Pancreas (tissue), 10 donors: ENCODE measurements at places on chromosomes 11 and 22.
A peak's percentile ranks its signal among the peaks of the same experiment; 100 is the strongest.

GRCh38 chr11:100830274-100830673 lies 143.2 kb downstream of the ARHGAP42 start:
- H3K4me3 ChIP-seq = no peak overlapping the region
- no peaks in the 10 kb centered on the region for H3K4me1 ChIP-seq
- no peak overlapping the region for H3K27ac ChIP-seq
- H3K27me3 ChIP-seq = no peaks in the 10 kb centered on the region
- no peaks in the 10 kb centered on the region for H3K36me3 ChIP-seq
- DNase-seq = no peak

DNA sequence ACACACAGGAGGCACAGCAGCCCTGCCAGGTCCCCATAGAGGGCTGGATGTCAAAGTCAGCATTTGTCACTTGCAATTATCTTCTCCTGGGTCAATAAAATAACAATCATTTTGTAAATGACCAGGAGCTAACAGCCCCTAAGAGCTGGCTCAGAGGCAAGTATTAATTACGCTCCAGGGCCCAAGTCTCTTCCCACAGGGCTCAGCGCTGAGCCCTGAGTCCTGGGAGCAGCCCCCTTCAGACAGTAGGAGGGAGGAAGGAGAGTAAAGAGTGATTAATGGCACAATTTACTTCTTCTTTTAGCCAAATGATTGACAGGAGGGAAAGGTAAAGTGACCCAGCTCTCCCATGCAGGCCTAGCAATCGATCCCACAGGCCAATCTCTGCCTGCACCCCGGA lies 99.0 kb upstream of the DRD2 start:
- no peaks in the 10 kb centered on the region for H3K27me3 ChIP-seq
- no peaks in the 10 kb centered on the region for H3K36me3 ChIP-seq
- H3K4me1 ChIP-seq = no peaks in the 10 kb centered on the region
- DNase-seq = no peak
- no peak overlapping the region for H3K4me3 ChIP-seq

DNA sequence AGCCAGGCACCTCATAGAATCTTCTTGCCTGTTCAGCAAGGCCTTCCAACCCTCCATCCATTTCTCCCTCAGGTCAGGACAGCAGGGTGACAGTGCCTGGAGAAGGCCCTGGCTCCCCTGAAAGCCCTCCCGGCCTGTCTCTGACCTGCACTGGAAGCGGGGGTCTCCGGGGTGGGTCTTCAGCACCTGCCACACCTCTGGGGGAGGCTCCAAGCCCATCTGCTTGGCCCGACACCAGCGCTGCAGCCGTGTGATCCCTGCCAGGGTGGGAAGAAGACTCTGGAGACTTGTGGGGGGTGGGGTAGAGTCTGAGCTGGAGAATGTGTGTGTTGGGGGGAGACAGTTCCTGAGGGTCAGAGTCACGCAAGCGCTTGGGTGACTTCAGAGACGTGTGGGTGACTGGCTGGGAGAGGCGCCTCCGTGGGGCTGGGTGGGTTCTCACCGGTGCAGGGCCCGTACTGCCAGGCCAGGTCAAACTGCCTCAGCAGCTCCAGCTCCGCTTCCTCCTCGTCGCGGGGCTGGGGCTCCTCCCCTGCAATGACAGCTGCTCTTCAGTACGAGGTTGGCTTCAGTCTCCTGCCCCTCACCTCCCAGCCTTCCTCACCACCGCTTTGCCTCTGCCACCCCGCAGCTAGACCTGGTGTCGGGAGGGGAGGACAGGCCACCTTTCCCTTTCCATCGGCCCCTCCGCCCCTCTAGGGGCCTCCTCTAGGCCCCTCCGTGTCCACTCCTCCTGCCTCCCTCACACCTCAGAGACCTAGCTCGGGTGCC lies 615 bp downstream of the POLD4 start:
- peak overlapping the region; percentile 72 for H3K4me3 ChIP-seq
- peak; percentile 59 for DNase-seq
- peaks cover 13% of the 10 kb centered on the region for H3K4me1 ChIP-seq
- H3K27ac ChIP-seq = peak overlapping the region; percentile 97
- H3K27me3 ChIP-seq = no peaks in the 10 kb centered on the region

- no peak for DNase-seq
- H3K27me3 ChIP-seq = no peaks in the 10 kb centered on the region
- no peak overlapping the region for H3K4me3 ChIP-seq
- H3K27ac ChIP-seq = no peak overlapping the region
- H3K4me1 ChIP-seq = no peaks in the 10 kb centered on the region
Observed at GRCh38 chr11:36015799-36016198, 71.9 kb downstream of the LDLRAD3 start.

DNA sequence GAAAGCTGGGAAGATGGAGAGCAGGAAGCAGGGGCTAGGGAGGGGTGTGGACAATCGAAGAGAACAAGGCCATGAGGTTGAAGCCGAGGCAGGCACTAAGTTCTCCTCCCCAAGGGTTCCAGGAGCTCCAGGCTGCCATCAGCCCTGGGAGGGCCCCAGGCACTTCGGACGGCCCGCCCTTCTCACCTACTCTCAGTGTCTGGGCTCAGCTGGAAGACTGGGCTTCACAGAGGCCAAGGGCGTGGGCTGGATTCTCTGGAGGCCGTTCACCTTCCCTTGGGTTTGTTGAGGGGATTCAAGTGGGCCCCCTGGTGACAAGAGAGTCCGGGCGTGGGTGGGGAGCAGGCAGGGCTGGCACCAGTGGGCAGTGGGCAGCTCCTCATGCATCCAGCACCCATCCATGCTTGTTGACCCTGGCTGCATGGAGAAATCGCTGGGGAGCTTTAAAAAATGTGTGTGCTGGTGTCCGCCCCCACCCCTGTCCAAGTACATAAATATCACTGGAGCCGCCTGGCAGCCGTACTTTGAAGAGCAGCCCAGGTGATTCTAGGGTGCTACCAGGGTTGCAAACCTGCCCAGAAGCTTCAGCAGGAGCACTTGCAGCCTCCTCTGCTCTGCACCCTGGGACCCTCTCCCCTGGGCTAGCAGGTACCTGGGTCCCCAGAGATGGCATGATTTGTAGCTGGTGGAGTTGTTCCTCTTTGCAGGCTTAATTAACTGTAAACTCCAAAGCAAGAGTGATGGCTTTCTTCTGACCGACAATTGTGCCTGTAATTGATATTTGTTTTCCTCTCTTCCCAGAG lies 74.3 kb downstream of the RTL6 start:
- no peaks in the 10 kb centered on the region for H3K4me1 ChIP-seq
- H3K27ac ChIP-seq = no peak overlapping the region
- H3K36me3 ChIP-seq = no peaks in the 10 kb centered on the region
- no peak for DNase-seq
- no peaks in the 10 kb centered on the region for H3K27me3 ChIP-seq

GRCh38 chr11:80595011-80595410 lies 1154.2 kb upstream of the TENM4 start:
- H3K4me3 ChIP-seq = no peak overlapping the region
- H3K27ac ChIP-seq = no peak overlapping the region
- H3K4me1 ChIP-seq = peaks cover 7% of the 10 kb centered on the region
- no peak for DNase-seq
- no peaks in the 10 kb centered on the region for H3K36me3 ChIP-seq

- no peak overlapping the region for H3K4me3 ChIP-seq
- no peak for DNase-seq
- no peaks in the 10 kb centered on the region for H3K36me3 ChIP-seq
- no peaks in the 10 kb centered on the region for H3K27me3 ChIP-seq
- H3K27ac ChIP-seq = no peak overlapping the region
Observed at GRCh38 chr11:132123449-132123848, 753.0 kb downstream of the NTM start.

- H3K4me3 ChIP-seq = no peak overlapping the region
- no peak for DNase-seq
- H3K4me1 ChIP-seq = peaks cover 9% of the 10 kb centered on the region
- H3K27me3 ChIP-seq = peaks cover 3% of the 10 kb centered on the region
Observed at GRCh38 chr11:62504158-62504973, 42.2 kb downstream of the AHNAK start.

DNA sequence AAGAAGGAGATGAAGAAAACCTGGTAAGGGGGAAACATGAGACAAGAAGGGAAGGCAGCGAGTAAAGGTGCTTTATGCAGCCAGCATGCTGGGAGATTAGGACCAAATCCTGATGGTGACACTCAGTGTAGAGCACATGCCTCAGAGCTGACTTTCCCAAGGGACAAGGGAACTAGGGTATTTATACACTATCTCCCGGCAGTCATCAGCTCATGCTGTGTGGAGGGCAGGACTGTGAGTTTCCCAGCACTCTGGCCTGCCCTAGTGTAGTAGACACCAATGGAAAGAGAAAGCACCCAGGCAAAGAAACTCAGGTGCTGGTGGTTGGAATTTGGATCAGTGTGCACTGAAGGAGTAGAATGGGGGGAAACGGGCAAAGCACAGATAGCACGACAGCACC lies 128.3 kb upstream of the CSNK2A3 start:
- no peak overlapping the region for H3K4me3 ChIP-seq
- no peaks in the 10 kb centered on the region for H3K4me1 ChIP-seq
- no peaks in the 10 kb centered on the region for H3K27me3 ChIP-seq
- no peaks in the 10 kb centered on the region for H3K36me3 ChIP-seq
- no peak overlapping the region for H3K27ac ChIP-seq
- no peak for DNase-seq

DNA sequence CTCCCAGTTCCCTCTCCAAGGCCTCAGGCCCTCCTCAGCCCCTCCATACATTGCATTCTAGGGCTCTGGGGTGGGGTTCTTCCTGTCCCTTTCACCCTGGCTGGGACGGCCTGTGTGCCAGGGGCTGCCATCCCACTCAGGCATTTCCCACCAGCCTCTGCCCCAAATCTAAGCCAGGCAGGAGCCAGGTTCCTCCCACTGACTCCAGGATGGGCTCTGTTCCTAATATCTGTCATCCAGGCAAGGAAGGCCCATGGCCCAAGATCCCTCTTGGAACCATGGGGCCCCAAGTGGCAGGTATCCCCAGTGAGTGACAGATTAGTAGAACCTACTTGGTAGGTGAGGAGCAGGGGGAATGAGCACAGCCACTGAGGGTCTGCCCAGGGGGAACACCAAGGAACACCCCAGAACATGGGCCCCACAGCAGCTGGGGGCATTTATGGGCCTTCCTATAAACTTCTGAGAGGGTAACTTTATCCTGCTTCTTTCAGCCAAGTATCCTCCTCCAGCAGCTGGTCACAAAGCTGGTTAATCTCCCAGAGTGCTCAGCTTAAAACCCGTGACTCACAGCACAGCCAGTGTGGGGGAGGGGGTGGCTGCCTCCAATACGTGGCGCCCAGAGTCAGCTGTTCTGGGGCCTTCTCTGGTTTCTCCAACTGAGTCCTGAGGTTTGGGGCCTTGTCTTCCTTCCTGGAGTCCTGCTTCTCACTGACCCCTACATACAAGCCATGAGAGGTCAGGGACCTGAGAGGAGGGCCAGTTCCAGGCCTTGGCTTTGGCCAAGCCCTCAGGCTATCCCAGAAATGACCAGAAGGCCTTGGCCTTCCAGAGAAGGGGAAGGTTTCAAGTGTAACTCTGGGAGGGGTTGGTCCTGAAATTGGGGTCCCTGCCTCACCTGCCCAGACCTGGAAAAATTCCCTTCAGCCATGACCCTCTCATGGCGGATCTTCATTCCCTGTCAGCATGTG lies 19.9 kb upstream of the MYOD1 start:
- H3K36me3 ChIP-seq = no peaks in the 10 kb centered on the region
- H3K4me3 ChIP-seq = no peak overlapping the region
- no peaks in the 10 kb centered on the region for H3K4me1 ChIP-seq
- H3K27ac ChIP-seq = no peak overlapping the region
- DNase-seq = no peak

GRCh38 chr11:119006656-119007055 lies 8.7 kb downstream of the CENATAC start:
- no peaks in the 10 kb centered on the region for H3K4me1 ChIP-seq
- H3K27me3 ChIP-seq = no peaks in the 10 kb centered on the region
- H3K27ac ChIP-seq = no peak overlapping the region
- no peak overlapping the region for H3K4me3 ChIP-seq
- DNase-seq = no peak
- peaks cover 29% of the 10 kb centered on the region for H3K36me3 ChIP-seq

GRCh38 chr11:101612481-101612880 lies 28.7 kb upstream of the TRPC6 start:
- no peak for DNase-seq
- H3K36me3 ChIP-seq = no peaks in the 10 kb centered on the region
- no peak overlapping the region for H3K27ac ChIP-seq
- no peak overlapping the region for H3K4me3 ChIP-seq
